Activated naive CD4-positive, alpha-beta T cell (primary cell): ENCODE measurements at places on chromosomes 11 and 22.

GRCh38 chr11:64102005-64102738 is 63.7 kb downstream of the MACROD1 start:
- no peak for DNase-seq

DNA sequence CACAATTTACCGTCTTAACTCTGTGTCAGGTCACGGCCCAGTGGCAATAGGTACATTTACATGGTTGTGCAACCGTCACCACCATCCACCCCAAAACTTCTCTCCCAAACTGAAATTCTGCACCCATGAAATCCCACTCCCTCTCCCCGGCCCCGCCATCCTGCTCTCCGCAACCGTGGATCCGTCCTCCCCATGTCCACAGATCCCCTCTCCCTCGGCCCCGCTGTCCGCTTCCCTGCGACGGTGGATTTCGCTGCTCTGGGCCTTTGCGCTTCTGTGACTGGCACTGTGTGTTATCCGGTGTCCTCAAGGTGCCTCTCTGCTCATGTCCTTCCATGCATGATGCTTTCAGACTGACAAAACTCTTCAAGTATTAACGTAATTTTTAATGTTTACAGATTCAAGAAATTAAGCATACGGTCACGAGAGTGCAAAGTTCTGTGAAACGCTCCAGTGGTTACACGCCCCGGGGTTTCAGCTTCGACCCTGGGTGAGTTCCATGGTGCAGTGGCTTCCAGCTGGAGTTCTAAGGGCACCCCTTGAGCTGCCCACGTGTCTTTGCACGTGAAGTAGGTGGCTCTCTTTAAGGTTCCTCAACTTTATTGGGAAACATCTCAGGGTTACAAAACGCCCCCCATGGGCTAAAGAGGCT is 76.4 kb downstream of the KCNQ1 start:
- no peak for DNase-seq

- no peak for DNase-seq
Measured at GRCh38 chr11:25350899-25351803, 854.3 kb downstream of the LUZP2 start.

- no peak for DNase-seq
Measured at GRCh38 chr11:11769362-11769761, 72.4 kb upstream of the USP47 start.

DNA sequence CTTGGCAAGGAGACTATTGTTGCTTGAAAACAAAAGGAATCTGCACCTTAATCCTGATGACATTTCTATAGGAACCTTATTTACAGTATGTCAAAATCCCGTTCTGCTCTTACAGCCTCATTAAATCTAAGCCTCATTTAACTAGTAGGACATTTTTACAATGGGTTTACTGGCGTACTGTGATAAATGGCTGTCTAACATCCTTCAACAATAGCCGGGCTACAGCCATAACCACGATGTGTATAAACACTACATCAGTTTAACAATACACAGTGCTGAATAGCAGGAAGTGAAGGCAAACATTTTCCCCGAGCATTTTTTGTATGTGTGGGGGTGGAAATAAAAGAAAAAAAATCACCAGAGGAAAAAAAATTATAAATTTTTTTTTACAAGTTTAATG is 131.2 kb downstream of the ARL14EP start:
- DNase-seq: no peak

GRCh38 chr11:85118151-85118550 is 509.0 kb downstream of the DLG2 start:
- no peak for DNase-seq

- no peak for DNase-seq
Measured at GRCh38 chr22:33105501-33105911, 47.3 kb upstream of the SYN3 start.

GRCh38 chr11:64832467-64833197 is 11.8 kb downstream of the CDC42BPG start:
- DNase-seq: no peak

GRCh38 chr11:5124891-5125620 is 13.1 kb downstream of the OR52A5 start:
- DNase-seq: no peak

DNA sequence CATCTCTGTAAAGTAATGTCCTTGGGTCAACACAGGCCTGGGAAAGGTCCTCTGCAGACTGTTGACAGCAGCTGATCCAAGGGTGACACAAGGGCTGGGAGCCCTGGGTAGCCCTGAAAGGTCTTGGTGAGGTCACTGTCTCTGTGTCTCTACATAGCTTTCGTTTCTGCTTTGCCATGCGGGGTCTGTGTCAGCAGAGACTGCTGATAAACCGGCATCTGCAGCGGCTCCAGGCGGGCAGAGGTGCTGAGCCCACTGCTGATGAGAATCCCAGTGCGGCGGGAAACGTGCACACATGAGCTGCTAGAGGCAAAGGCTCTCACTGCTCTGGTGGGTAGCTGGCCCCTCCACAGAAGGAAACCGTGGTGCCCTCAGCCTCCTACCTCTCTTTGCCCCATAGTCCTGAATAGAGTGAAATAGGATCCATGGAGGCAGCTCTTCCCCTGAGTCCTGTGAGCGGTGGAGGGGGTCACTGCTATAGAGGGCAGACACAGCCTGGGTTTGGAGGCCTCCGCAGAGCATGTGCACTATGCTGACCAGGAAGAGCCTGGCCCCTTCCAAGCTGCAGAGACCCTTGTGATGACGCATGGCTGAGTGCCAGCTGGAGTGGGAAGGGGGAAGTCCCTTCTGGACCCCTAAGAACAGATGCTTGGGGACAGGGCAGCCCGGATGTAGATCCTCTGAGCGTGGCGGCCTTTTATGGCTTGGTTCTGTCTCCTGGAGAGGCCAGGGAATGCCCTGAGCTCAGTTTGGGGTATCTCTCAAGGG is 17.8 kb upstream of the ST3GAL4 start:
- no peak for DNase-seq

DNA sequence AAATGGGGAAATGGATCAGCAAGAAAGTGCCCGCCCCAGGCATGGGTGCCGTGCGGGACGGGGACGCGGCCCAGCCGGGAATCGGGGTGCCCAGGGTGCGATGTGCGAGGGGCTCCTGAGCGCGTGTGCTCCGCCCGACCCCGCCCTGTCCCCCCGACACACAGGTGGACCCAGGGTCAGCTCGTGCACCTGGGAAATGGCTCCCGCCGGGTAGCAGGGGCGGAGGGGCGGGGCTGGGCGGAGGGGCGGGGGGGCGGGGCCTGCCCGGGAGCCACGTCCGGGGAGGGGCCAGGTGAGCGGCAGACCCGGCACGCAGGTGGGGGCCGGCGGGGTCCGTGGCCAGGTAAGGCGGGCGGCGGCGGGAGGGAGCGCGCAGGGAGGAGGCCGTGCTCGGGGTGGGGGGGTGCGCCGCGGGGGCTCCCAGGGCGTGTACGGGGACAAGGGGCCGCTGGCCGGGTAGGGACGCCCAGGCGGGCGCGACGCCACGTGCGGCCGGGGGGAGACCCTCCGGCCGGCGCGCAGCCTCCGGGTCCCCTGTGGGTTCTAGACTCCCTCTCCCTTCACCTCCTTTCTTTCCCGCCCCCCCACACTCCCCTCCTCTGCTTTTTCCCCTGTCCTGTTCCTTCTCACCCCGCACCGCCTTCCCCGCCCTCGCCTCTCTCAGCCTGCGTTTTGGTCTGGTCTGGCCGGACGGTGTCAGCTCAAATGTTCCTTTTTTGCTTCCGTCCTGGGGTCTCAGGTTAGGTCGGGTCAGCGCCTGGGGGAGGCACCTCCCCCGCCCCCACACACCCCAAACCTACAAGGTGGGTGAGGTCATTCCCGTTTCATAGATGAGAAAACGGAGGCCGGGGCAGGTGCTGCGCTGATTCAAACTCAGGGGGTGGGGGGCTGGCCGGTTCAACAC is at the start of gene ARHGAP8:
ARHGAP8 (plus strand) TSS at position 291 of the 904 bp plus-strand sequence. CDS start 33,953 bp downstream, outside the sequence.
- no peak for DNase-seq
